ENCODE measurements at places on chromosomes 13 and 19.

GRCh38 chr19:8578642-8579265, 1.5 kb upstream of the MYO1F start:
- DNase-seq, result peak; percentile 75

- peak; percentile 51 for DNase-seq
Observed at GRCh38 chr19:4597975-4598671, 38.6 kb upstream of the SEMA6B start.

- DNase-seq, result no peak
Observed at GRCh38 chr13:114114006-114114640, 18.3 kb downstream of the RASA3 start.

- no peak for DNase-seq
Observed at GRCh38 chr13:74270018-74270417, 135.8 kb upstream of the KLF12 start.
